CD4-positive, alpha-beta T cell treated with Interleukin-4 for 1 hour (primary cell): ENCODE measurements at places on chromosomes 3 and 15.

- DNase-seq: no peak
Observed at GRCh38 chr3:44981751-44982150, 5.7 kb downstream of the EXOSC7 start.

- DNase-seq: no peak
Observed at GRCh38 chr3:194777729-194778128, 92.0 kb downstream of the FAM43A start.

DNA sequence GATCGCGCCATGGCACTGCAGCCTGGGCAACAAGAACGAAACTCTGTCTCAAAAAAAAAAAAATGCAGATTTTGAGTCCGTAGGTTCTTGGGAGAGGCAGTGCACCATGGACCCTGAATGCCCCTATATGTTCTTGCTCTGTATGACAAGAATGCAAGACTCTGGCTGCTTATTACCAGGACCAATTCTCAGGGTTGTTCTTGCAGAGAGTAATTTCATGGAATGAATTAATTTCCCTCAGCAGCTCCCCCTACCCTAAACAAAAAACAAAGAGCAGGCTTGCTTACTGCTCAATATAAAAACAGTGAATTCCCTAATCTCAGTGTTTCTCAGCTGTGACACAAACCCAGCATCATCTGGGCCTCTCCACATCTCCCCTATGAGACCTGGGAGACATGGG, 20.5 kb upstream of the DYNC1LI1 start:
- DNase-seq: no peak

DNA sequence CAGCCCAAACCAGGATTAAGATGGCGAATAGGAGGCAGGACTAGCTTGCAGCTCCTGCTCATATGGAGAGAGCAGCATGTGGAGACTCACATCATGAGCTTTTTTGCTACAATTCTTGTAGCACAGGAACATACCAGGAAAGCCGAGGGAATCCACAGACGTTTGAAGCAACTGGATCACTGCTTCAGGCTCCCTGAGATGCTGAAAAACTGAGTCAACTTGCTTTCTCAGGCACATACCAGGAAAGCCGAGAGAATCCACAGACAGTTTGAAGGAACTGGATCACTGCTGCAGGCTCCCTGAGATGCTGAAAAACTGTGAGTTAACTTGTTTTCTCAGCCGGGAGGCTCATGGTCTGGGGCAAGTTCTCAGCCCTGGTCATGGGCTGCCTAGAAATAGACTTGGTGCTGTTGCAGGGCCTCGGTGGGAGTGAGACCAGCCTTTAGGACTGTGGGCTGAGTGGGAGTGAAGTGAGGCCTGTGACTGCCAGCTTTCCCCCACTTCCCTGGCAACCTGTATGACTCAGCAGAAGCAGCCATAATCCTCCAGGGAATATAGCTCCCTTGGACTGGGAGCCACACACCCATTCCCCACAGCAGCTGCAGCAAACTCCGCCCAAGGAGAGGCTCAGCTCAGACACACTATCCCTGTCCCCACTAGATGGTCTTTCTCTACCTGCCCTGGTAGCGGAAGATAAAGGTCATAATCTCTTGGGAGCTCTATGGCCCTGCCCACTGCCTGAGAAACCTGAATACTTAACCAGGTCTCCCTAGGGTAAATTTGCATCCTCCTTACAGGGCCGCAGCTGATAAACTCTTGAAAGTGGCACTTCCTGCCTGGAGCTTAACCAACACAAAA, 51.9 kb upstream of the PFN2 start:
- DNase-seq: no peak

DNA sequence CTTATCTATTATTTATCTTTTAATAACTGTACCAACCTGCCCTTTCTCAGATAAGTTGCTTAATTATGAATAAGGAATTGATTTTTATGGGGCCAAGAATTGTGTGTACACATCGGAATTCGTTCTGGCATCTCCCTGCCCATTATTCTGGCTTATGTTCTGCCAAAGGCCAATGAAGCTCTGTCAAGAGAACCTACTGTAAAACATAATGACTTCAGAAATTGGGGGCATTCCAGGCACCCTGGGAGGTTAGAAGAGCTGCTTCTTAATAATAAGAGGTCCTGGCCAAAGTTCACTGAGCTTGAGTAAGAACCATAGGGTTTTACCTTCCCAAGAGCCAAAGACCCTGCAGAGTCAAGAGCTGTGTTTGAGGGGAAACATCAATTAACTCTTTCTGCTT, 261.7 kb downstream of the SLC9A9 start:
- no peak for DNase-seq

DNA sequence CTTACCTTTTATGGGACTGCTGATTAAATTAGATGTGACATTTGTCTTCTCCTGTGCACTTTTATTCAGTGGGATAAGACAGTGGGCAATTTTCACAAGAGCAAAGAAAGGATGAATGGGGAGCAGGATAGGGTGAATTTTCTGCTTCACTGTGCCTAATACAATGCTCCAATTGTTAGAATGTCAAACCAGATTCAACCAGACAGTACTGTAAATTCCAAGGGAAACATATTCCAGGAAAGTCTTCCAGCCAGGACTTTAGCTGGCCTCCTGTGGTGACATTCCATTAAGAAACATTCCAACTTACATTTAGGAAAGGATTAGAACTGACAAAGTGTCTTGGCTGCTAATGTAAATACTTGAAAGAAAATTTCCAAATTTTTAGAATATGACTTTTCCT, 100.1 kb upstream of the PROK2 start:
- no peak for DNase-seq

GRCh38 chr3:160140756-160141155, 84.5 kb upstream of the C3orf80 start:
- no peak for DNase-seq

- DNase-seq: no peak
Observed at GRCh38 chr3:107965136-107965655, 125.6 kb downstream of the CD47 start.

DNA sequence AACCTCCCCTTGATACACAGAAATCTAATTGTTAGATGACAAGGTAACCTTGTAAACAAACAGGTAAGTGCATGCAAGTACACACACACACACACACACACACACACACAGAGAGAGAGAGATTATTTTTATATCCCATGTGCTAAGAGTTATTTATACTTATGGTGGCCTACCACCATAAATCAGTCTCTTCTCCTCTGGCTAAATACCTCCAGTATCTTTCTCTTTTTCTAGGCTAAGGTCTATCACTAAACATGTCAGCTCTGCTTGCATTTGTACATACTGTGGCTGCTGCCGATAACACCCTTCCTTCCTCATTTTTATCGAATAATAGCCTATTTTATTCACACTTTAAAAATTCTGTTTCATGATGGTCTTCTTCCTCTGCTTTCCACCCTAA, 172.4 kb downstream of the CNTN3 start:
- DNase-seq: no peak

DNA sequence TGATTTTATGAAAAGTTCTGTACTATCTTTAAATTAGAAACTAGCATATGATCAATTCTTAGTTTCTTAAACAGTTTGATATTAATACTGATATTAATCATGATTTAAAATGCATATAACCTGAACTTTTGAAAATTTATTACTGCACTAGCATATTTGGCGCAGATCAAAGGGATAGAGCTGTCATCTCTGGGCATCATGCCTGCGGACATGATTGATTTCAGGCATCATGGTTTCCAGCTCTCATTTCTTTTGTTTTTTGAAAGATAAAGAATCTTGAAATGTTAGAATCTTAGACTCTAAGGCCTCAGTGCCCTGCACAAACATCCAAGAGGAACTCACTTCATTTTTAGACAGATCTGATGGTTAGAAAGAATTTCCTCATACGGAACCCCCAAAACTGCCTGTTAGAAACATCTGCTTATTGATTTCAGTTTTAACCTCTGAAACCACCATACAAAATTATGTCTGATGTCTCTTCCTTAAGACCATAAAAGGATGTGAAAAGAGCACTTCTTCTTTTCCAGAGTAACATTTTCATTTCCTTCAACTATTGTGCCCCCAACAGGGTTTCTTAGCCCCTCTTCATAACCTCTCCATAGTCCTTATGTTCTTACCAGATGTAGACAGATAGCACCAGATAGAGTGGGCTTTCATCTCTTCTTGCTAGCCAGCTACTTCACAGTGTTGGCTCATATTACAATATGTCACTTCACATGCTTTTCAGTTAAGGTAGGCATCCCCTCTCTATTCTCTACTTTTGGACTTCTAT, 110.8 kb downstream of the BBX start:
- DNase-seq: no peak

- DNase-seq: no peak
Observed at GRCh38 chr3:30162579-30162978, 443.8 kb upstream of the TGFBR2 start.

GRCh38 chr15:33119865-33120264, 74.6 kb downstream of the FMN1 start:
- no peak for DNase-seq

DNA sequence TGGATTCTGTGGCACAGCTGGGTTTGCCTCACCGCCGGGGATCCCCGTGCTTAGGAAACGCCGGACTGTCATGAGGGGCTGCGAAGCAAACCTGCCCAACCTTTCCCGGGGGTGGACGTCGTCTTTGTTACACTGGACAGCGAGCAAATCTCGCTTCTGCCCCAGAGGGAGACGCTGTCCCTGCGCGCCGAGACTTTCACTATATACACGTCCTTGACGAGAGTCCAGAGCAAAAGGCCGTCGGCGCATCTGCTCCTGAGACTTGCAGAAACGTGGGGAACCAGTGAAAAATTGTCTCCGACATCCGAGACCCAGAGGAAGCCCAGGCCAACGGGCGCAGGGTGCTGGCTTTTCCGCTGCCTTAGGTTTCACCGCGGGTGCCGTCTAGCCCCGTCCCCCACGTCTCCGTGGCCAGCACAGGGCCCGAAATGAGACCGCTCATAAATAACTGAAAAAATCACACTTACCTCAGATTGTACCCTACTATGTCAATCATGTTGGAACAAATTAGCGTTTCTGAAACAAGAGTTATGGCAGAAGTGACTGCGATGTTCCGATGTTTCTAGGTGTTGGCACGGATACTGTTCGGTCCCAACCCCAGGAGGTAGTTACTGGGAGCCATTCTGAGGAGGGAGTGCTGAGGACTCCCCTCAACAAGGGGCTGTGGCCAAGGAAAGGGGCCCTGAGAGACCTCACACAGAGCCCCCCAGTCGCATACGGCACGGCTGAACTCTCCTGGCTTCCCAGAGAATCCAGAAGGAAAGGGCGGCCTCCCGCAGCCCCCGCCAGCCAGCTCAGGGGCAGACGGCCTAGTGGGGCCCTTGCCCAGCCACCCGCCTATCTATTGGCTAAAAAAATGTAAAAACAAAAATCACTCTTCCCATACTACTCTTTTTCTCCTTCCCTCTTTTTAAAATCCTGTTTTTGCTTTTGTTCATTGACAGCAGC, 14.4 kb upstream of the MUC4 start:
- no peak for DNase-seq

DNA sequence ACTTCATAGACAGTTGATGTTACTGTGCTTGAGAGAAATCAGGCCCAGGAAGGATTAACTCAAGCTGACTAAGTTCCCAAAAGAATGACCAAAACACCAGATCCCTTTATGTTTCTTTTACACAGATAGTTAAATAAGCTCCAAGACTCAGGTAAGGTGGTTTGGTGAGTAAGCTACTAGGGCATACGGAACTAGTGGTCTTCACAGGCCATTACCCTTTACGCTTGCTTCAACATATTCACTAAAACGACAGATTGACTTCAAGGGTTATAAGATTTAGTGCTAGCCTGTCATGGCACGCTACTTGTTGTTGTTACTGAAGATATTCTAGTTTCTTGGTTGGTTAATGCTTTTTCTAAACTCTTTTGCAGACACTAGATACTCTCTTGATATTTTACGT, 369.3 kb downstream of the LPP start:
- no peak for DNase-seq

- DNase-seq: no peak
Observed at GRCh38 chr3:5607581-5607980, 420.1 kb downstream of the EDEM1 start.

- DNase-seq: no peak
Observed at GRCh38 chr15:34793071-34793470, 2.3 kb downstream of the ACTC1 start.

- DNase-seq: no peak
Observed at GRCh38 chr3:36227980-36228379, 152.3 kb upstream of the STAC start.

DNA sequence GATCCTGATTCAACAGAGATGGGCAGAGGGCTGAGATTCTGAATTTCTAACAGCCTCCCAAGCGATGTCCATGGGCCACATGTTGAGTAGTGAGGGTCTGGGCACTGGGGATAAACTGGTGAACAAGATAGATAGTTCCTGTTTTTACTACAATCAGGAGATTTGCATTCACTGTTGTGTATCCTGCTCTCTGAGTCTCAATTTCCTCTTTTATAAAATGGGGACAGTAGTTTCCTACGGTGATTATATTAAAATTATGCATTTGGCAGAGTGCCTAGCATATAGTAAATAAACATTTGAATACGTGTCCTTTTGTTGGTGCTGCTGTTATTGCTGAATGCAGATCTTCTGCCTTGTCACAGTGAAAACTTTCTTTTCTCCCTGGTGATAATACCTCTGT, 102.5 kb downstream of the MYH15 start:
- DNase-seq: no peak

GRCh38 chr3:40336101-40336500, 26.6 kb downstream of the EIF1B start:
- DNase-seq: no peak

DNA sequence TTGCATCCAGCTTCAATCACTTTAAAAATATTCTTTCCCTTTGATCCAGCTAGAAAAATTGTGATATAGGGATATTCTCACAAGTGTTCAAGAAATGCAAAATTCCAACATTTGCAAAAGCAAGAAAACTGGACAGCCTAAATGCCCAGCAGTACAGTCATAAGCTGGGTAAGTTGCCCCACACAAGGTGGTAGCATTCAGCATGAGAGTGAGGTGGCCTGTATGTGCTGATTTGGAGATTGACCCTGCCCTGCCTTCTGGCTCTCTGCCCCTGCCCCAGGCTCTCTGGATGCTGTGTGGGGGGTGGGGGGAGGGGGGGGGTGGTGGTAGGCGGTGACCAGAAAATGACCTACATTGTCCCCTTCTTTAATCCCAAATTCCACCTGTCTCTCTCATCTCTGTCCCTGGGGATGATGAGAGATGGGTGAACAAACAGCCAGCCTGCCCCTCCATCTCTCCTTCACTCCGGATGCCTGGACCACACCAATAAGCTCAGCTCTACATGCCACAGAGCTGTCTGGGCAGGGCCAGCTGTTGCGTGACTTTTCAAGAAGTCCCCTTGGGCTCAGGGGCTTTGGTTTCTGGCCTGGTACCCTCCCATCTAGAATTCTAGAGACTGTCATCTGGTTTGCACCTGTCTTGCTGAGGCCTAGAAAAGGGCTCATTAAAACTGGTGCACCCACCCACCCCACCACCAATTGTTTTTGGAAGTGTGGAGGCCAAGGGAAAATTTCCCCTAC, 42.2 kb downstream of the SLC28A1 start:
- no peak for DNase-seq

GRCh38 chr3:192181151-192181550, 546.2 kb downstream of the FGF12 start:
- no peak for DNase-seq

- no peak for DNase-seq
Observed at GRCh38 chr3:10352146-10352911, 31.4 kb upstream of the SEC13 start.

GRCh38 chr3:65406470-65406869, 632.2 kb downstream of the MAGI1 start:
- no peak for DNase-seq

GRCh38 chr3:149077628-149078027, 8.7 kb downstream of the HLTF start:
- DNase-seq: no peak
